ENCODE measurements at places on chromosomes 13 and 19. TPM values are rescaled to one million over a fixed set of nuclear protein-coding genes. Genes with fewer than 3 reads are reported as not detected.

The TMEM255B gene
- total RNA-seq, result 2.9 TPM

The SERPINE3 gene
- total RNA-seq, result not detected

The ZNF430 gene
- 23.6 TPM for total RNA-seq

The FCHO1 gene
- 62.0 TPM for total RNA-seq

The PALM3 gene
- not detected for total RNA-seq
